ENCODE measurements at places on chromosomes 11 and 22. TPM values are rescaled to one million over a fixed set of nuclear protein-coding genes. Genes with fewer than 3 reads are reported as not detected.

The GGTLC2 gene
- not detected for total RNA-seq

GRCh38 chr11:78654866-78655265 lies 80.2 kb upstream of the NARS2 start:
- DNase-seq = no peak

DNA sequence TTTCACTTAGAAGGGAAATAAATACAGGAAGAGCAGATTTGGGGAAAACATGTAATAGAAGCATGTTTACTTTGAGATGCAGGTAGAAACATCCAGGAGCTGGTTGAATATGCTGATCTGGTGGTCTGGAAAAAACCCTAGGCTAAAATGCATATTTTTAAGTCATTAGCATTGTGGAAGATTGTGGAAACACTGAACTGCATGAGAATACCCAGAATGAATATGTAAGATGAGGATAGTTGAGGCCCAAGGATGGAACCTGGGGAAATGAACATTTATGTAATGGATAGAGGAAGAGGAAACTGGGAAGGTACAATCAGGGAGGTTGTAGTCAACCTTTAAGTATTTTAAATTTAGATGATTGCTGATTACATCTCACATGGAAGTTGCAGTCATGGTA lies 269.4 kb downstream of the DDX10 start:
- no peak for DNase-seq

DNA sequence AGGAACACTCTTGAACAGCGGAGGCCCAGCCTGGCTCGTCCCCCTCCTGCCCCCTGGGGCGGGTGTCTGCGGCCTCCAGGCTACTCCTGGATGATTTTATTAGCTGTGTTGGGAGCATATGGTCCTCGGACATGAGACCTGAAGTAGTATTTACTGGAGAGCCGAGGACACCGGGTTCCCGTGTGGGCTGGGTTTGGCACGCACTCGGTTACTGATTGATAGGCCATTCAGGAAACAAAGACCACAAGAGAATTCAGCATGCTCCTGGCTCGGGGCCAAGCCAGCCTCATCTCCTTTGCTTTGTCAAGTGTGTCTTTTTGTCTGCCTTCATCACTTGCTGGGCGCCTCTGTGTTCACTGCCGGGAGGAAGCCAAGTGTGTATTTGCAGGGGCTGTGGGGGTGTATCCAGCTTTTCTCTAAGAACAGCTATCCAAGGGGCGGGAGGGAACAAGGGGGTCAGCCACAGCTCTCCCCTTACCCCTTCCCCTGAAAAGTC lies 9.7 kb downstream of the FXYD2 start:
- DNase-seq = no peak

DNA sequence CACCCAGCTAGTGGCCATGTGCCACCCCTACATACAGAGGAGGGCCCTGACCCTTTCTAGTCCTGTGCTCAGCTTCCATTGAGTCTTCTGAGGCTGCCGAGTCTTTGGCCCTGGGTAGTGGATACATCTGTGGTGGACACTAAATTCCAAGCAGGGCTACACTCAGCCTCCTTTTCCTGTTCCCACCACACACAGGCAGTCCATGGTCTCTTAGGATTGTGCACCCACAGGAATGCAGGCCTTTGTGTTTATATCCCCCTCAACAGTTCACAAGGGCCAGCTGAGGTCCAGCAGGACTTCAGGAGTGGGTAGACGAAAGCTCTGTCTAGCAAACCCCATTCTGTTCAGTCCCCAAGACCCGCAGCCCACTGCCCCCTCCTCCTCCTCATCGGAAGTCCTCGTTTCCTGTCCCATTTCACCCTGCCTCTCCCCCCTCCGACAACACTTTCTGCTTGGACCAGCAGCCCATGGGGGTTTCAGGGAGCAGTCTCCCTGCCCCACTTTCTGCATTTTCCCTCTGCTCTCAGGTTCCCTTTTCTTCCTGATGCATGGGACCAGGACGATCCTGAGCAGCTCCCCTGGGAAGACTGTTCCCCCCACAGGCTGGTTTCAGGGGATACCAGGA lies 91.8 kb downstream of the SWAP70 start:
- peak; percentile 83 for DNase-seq

DNA sequence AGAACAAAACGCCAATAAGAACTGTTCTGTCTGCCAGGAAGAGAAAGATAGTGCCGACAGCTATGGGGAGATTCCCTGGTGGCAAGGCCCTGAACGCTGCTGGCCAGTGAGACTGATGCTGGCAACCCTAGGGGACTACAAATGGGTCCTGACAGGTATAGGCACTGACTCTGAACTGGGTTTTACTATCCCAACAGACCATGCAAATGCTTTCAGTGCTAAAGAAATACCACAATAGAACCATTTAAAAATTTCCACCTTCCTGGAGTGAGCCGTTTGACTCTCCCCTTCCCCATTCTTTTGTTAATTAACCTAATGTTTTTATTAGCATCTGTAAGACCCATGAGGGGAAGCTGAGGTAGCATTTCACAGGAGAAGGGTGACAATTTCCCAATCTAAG lies 25.7 kb downstream of the USP28 start:
- DNase-seq = no peak

The SMTNL1 gene
- total RNA-seq = not detected

DNA sequence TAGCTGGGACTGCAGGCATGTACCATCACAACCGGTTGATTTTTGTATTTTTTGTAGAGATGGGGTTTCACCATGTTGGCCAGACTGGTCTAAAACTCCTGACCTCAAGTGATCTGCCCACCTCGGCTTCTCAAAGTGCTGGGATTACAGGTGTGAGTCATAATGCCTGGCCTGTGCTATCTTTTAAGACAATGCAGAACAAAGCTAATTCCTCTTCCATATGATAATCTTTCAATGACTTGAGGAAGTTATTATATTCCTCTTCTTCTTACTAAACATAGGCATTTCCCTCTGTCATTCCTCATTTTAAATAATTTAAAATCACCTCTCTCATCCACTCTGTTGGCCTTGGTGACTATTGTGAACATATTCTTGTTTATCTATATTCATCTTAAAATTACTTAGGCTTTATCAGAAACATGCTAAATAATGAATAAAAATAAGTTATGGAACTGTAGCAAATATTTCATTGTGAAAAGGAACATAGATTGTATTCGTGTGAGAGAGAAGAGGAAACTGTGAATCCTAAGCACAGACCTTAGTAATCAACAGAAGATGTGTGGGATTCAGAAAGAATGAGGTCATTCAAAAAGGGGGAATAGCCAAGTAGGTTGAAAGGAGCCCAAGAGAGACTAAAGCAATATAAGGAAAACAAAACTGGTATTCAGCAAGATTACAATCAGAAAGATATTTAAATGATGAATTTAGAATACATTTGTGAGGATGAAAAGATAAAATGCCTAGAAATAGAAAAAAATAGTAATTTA lies 269.4 kb downstream of the TTC28 start:
- DNase-seq = peak; percentile 6

DNA sequence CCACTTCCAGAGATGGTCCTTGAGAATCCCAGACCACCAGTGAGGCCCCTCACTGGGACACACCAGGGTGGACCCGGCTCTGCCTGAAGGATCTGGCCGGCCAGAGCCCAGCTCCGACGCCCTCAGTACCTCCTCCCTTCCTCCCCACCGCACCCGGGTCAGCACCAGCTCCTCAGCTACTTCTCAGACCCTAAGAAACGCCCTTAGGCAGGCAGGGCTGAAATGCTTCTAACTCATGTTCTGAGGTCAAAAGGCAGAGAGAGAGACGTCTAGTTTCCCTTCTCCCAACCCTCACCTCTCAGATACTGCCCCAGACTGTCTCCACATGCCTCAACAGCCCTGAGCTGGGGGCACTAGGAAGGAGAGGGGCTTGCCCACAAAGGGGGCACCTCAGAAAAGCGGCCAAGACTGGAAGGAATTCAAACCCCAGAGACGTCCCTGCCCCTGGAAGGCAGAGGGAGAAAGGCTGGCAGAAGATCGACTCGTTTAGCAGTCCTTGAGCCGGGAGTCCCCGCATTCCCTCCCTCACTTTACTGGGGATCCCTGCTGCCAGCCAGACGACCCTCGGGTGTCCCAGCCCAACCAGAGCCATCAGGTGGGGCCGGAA lies 539 bp downstream of the USH1C start:
- DNase-seq = no peak

GRCh38 chr11:86717817-86718501 lies 45.5 kb upstream of the ME3 start:
- DNase-seq = peak; percentile 77

GRCh38 chr11:120563703-120564572 lies 52.4 kb downstream of the GRIK4 start:
- no peak for DNase-seq

GRCh38 chr11:115924744-115925567 lies 420.7 kb upstream of the CADM1 start:
- peak; percentile 75 for DNase-seq

DNA sequence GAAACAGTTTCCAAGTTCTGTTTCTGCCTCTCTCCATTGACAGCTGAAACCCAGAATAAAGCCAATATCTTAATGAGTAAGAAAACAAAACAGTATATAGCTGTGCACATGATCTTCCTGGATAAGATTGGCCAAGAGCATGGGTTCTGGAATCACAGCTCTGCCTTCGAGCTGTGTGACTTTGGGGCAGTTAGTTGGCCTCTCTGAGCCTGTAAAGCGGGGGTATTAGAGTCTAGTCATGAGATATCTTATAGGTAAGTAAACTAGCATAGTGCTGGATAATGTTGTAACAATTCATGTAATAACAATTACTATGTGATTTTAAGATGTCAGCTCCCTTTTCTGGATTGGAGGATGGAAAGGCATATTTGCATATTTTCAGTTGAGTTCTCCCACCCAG lies 73.5 kb downstream of the TRAF6 start:
- no peak for DNase-seq

DNA sequence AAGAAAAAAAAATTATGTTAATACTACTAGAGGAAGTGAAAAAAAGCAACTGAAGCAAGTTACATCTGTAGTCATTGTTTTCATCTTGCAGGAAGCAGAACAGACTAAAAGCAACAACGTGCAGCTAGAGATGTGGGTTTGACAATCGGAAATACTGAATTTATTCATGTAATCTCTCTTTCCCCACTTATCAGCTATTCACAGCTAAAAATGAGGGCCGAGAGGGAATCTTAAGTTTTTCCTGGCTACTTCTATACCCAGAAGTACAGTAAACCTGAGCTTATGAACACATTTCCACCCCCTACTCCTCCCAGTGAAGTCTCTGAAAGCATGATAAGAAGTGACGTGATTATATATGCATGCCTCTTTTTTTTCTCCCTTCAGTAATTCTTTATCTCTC lies 116.5 kb downstream of the SPON1 start:
- DNase-seq = no peak
